ENCODE measurements at places on chromosomes 2 and 18.

GRCh38 chr2:225597911-225598310, 198.4 kb downstream of the NYAP2 start:
- DNase-seq: no peak

DNA sequence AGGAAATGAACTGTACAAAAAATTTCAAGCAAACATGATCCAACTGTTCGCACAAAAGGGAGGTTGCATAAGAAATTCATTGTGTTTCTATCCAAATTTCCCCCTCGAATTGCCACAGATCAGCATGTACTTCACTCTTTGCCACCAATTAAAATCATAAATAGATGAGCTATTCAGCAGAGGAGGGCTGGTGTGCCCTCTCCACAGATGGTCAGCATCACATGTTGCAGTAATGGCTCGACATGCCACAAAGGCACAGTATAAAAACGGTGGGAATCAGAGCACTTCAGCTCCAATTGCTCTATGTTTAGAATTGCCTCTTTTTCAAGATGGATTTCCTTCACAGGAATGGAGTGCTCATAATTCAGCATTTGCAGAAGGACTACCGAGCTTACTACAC, at the start of gene G6PC2:
Gene G6PC2, plus strand, starts transcription at position 289 of the 400 bp plus-strand sequence. Its CDS starts 41 bp downstream, at position 330.
- no peak for DNase-seq

DNA sequence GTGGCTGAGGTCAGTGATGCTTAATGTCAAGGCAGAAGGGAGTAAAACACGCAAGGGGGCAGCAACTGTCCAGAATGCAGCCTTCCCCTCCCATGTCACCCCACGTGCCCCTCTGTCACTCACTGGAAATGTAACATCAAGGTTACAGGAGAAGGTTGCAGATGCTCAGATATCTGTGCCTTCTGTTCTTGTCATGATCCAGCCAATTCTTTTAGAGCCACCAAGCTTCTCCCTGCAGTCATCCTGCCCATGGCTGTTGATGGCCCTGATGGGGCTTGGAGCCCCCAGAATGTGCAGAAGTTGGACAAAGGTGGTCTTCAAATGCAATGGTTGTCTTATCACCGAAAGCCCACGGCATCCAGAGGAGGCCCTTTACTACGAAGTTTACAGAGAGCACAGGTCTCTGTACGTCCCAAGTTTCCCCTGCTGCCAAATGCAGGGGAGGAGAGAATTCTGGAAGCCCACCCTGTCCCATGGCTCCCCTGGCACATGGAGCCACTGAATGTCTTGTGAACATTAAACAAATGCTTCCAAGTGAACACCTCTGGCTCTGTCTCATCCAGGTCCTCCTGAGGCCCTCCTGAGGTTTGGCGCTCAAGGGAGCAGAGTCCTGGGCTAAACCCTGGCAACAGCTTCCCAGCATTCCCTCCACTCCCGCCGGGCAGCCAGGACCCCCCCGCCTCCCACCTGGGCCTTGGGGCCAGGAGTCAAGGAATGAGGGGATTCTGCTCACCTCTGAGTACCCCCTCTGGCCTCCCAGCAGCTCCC, 4.5 kb upstream of the GPR55 start:
- DNase-seq: no peak

DNA sequence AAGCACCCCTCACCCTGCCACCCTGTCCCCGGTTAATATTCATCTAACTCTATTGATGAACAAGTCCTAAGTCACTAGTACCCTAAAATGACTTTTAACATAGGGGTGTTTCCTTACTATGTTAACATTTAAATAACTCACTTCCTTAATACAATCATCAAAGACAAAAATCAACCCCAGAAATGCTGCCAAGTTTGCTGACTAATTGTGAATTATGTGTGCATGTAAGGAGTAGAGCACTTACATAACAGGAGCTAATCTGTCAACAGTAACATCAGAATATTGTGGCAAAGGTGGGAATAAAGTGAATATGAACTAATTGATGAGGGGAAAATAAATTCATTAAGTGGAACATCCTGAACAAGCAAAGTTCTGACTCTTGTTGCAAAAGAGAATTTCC, 81.4 kb upstream of the ERBB4 start:
- no peak for DNase-seq

DNA sequence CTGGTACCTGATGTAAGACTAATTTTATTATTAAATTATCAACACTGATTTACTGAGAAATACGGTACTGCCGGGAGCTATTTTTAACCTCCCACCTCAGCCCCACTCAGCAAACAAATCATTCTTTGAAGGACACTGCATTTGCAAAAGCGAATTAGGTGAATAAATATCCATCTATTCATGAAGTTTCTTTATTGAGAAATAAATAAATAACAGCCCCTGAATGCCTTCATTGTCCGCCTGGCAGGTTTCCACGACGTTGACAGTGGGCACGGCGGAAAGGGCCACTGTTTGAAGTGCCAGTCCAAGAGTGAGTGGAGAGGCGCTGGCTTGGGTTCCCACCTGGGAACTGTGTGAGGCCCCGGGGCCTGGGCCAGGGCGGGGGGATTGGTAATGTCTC, 15.7 kb downstream of the C1QL2 start:
- DNase-seq: no peak

DNA sequence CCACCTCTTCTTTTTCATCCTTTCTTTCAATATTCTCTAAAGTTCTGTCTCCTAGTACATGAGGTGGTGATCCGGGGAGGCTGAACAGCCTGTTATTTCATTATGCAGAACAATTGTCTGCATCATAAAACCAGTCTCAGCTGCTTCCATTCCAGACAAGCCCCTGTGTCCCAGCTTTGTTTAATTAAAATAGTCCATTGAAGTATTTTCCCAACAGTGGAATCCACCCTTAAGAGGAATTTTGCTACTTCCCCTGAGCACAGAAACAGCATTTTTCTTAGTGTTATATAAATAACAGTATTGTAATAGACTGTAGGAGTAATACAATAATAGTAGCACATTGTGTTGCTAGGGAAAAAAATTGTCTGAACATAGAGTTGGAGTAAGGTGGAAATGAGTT, 395.4 kb upstream of the TCF4 start:
- no peak for DNase-seq

GRCh38 chr2:118732432-118732831, 115.0 kb downstream of the EN1 start:
- no peak for DNase-seq

DNA sequence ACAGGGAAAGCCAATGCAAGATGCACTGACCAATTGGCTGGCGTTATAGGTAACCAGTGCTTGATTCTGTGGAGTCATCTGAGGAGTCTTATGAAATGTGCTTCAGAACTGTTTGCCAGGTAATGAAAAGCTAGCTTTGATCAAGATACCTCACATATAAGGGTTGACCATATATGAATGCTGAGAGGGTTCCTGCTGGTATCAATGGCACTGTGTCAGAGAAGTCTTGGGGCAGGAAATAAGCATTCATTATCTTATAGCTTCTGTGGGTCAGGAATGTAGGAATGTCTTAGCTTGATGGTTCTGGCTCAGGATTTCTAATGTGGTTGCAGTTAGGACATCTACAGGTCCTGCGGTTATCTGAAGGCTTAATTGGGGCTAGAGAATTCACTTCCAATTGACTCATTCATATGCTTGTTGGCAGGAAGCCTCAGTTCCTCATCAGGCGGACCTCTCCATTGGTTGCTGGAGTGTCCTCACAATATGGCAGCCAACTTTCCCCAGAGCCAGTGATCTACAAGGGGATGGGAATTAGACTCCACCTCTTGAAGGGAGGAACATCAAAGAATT, 22.1 kb upstream of the TCF7L1 start:
- no peak for DNase-seq

DNA sequence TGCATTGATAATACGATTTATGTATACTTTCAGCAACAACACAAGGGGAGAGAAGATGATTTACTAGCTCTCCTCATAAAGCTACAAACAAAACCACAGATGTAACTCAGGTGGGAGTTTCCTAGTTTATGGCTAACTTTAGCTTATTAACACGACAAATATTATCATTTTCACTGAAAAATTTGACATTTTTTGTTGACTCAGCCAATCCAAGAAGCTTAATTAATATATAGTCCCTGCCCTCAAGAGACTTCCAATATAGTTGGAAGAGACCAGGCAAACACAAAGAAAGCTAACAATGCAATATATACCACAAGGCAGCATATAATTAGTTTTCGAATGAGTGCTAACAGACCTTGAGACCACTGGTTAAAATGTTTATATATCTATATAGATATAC, 775 bp downstream of the WDR12 start:
- DNase-seq: no peak

GRCh38 chr18:49061991-49062831, 111.4 kb upstream of the SMAD7 start:
- no peak for DNase-seq

- DNase-seq: no peak
Measured at GRCh38 chr2:143942486-143942885, 577.4 kb downstream of the ZEB2 start.

GRCh38 chr2:188279093-188279445, 12.6 kb upstream of the GULP1 start:
- no peak for DNase-seq

DNA sequence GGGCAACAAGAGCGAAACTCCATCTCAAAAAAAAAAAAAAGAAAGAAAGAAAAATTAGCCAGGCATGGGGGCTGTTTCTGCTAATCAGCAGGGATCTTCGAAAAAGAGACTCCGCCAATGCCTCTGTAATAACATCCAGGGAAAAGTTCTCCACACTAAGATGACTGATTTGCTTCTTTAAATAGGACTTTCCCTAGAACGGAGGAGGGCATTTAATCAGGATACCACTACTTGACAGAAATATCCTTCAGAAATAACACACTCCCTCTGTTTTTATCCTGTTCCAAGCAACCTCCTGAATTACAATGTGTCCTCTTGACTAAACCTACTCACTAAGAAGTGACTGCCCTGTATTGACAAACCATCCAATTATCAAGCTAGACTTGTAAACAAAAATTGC, 21.7 kb downstream of the REV1 start:
- no peak for DNase-seq

DNA sequence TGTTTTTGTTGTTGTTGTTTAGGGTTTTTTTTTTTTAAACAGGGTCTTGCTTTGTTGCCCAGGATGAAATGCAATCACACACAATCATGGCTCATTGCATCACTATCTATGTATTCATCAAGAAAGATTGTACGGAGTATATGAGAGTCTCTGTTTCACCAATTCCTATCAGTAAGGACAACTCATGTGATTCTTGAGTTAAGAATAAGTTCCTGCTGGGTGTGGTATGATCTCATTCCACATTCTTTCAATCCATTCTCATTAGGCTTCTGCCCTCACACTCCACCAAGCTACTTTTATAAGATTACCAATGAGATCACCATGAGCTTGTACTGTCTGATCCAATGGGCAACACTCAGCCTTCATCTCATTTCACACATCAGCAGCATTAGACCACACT, 9.1 kb upstream of the AP1S3 start:
- no peak for DNase-seq

DNA sequence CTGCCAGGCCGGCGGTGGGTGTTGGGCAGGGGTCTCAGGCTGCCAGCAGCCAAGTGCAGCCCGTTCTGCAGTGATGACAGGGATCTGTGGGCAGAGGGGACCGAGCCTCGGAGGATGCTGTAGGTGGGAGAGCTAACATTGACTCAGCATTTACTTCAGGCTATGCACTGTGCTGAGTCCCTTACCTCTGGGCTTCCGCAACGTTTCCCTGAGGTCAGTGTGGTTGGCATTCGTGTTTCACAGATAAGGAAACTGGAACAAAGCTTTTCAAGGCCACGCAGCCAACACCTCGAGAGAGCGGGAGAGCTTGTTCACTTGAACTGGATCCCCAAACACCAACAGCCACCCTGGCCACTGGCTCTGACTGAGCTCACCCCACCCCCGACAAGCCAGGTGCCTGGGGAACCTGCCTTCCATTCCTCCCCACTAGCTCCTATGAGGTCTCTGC, 839 bp upstream of the GPR148 start:
- peak; percentile 29 for DNase-seq

GRCh38 chr18:67862069-67862468, 345.5 kb upstream of the DSEL start:
- no peak for DNase-seq

- no peak for DNase-seq
Measured at GRCh38 chr2:238597638-238598528, 171.2 kb downstream of the ASB1 start.

GRCh38 chr18:48455555-48456478, 46.6 kb upstream of the ZBTB7C start:
- DNase-seq: peak; percentile 28

GRCh38 chr2:84302513-84303412, 156.3 kb downstream of the SUCLG1 start:
- DNase-seq: peak; percentile 27

GRCh38 chr18:42185486-42185885, 230.5 kb downstream of the PIK3C3 start:
- DNase-seq: no peak

GRCh38 chr18:74183130-74183529, 34.8 kb downstream of the TIMM21 start:
- DNase-seq: no peak

GRCh38 chr2:230778350-230779063, 65.9 kb downstream of the CAB39 start:
- no peak for DNase-seq

DNA sequence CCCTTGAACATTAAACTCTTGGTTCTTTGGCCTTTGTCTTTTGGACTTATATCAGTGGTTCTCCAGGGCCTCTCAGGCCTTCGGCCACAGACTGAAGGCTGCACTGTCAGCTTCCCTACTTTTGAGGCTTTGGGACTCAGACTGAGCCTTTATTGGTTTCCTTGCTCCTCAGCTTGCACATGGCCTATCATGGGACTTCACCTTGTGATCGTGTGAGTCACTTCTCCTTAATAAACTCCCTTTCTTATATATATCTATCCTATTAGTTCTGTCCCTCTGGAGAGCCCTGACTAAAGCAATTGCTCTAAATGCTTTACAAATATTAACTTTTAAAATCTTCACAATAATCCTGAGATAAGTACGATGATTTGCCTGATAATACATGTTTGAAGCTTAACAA, 353.6 kb upstream of the TRIB2 start:
- DNase-seq: no peak

- DNase-seq: no peak
Measured at GRCh38 chr2:40824278-40824677, 372.4 kb upstream of the SLC8A1 start.

DNA sequence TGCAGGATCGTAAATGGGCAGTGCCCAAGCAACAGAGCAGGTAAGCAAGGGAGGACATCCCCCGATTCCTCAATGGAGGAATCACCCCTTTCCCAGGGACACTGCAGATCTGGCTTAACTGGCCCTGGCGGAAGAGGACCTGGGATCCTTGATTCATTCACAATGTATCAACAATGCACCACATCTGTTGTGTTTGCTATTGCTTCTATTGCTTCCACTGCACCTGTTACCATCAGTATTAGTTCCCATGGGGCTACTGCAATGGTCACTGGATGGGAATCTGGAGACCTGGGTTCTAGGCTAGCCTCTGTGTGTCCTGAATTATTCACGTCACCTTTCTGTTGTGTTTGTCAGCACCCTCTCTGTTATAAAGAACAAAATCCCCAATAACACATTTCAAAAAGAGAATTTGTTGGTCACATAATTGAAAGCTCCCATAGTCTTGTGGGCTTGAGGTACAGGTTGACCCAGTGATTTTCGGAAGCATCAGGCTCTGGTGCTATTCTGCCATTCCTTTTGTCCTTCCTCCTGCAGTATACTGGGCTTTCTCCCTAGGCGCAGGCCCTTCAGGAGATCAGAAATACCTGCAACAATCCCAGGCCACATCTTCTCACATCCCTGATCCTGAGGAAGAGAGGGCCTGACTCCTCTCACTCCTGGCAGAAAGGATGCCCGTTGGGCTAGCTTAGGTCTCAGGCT, 193.5 kb upstream of the GLI2 start:
- DNase-seq: no peak

- DNase-seq: no peak
Measured at GRCh38 chr2:57965219-57965618, 81.4 kb upstream of the VRK2 start.

GRCh38 chr2:227414846-227415245, 27.1 kb upstream of the SCYGR1 start:
- no peak for DNase-seq

All from stimulated activated CD4-positive, alpha-beta T cell treated with anti-CD3 and anti-CD28 coated beads, Interleukin-1b, Interleukin-23, amount 100 ng/mL, for 48 hours (primary cell).